Left kidney (tissue), 8 donors: ENCODE measurements at places on chromosomes 4 and X. TPM values are rescaled to one million over a fixed set of nuclear protein-coding genes. Genes with fewer than 3 reads are reported as not detected.

DNA sequence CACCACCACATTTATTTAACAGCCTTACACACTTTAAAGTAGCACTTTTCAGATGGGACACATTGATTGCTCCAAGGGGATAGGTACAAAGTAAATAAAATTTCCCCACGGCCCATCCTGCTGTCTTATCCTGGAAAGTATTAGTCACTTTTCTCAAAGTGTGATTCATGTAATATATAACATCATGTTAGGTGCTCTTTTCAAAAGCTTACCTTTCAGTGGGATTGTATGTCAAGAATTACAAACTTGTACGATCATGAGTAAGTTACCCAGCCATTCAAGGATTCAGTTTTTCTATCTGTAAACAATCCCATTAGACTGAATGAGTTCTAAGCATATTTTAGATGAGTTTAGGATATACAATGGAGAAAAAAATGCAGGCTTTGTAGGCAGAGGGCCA, 876.6 kb upstream of the GRID2 start:
- DNase-seq, result no peak

GRCh38 chr4:127604949-127605709, 27.6 kb upstream of the INTU start:
- DNase-seq, result no peak

DNA sequence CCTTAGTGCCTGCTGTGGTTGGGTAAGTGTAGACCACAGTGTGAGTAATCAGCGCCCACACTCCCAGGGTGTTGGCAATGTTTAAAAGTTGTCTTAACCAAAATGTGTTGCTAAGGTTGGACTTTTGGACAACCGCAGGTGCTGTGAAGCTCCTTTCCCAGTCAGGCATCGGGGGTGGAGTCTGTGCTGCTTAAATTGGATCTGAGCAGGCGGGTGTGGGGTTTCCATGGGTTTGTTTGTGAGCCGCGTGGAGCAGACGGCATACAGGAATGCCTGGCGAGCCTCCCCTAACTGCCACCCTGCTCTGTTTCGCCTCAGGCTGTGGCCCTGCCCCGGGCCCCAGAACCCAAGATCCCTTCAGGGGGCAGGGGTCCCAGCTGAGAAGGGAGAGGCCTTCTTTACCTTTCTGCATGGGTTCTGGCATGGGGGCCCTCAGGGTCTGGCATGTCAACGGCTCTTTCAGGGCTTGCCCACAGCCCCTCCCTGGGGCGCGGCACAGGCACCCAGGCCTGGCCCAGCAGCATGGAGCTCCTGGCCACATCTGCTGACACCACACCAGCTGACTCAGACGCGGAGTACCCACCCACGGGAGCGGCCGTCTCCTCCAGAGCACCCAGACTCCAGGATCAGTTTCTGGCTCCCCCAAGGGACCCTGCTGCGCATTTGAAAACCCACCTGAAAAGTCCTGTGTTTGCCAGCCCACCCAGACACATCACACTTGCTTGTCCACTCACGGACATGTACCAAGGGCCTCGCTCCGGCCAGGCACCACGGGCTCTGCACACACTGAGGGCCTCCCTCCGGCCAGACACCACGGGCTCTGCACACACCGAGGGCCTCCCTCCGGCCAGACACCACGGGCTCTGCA, 5.1 kb upstream of the SPON2 start:
- DNase-seq, result no peak

The PGAM4 gene
- polyA plus RNA-seq, result 0.52 TPM

The PIR gene
- 5.6 TPM for polyA plus RNA-seq
